ENCODE measurements at places on chromosomes 6 and 20. TPM values are rescaled to one million over a fixed set of nuclear protein-coding genes. Genes with fewer than 3 reads are reported as not detected.

BNIP5 gene
- total RNA-seq = not detected

CLVS2 gene
- total RNA-seq = 43.6 TPM

GINS1 gene
- total RNA-seq = 14.1 TPM

C6orf120 gene
- total RNA-seq = 23.1 TPM

COL11A2 gene
- total RNA-seq = 2.3 TPM

HLA-DPA1 gene
- 2.1 TPM for total RNA-seq

CALHM4 gene
- total RNA-seq = 0.46 TPM

BMP2 gene
- 6.7 TPM for total RNA-seq

YWHAB gene
- 281 TPM for total RNA-seq

Measured in diencephalon (tissue), 1 donor.